Naive thymus-derived CD4-positive, alpha-beta T cell (primary cell): ENCODE measurements at places on chromosomes 6 and 20.

- no peak for DNase-seq
- H3K4me3 ChIP-seq, result no peak overlapping the region
- no peaks in the 10 kb centered on the region for H3K4me1 ChIP-seq
- H3K27me3 ChIP-seq, result no peaks in the 10 kb centered on the region
Measured at GRCh38 chr6:6052216-6052615, 45.5 kb upstream of the NRN1 start.

DNA sequence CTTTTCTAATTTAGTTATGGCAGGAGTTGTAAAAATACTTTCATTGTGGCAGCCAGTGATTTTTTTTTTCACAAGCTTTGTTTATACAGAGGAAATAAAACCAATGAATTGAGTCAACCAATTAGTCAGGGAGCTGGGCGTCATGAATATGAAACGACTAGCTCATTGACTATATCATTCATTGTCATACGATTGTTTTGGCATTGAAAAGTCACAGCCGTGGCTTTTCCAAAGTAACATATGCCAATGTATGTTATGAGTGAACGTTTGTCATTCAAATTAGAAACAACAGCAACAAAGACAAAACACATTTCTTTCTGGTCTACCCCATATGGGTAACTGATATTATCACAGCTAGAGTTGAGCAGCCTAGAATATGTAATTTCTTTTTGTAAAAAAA is 810.6 kb downstream of the EPHA7 start:
- H3K36me3 ChIP-seq, result no peaks in the 10 kb centered on the region
- no peaks in the 10 kb centered on the region for H3K4me1 ChIP-seq
- H3K27ac ChIP-seq, result no peak overlapping the region
- no peak overlapping the region for H3K4me3 ChIP-seq
- DNase-seq, result no peak
- H3K27me3 ChIP-seq, result no peaks in the 10 kb centered on the region

GRCh38 chr20:19794941-19795340 is 36.9 kb downstream of the RIN2 start:
- no peak overlapping the region for H3K4me3 ChIP-seq
- H3K4me1 ChIP-seq, result no peaks in the 10 kb centered on the region
- H3K27ac ChIP-seq, result no peak overlapping the region
- no peak for DNase-seq

DNA sequence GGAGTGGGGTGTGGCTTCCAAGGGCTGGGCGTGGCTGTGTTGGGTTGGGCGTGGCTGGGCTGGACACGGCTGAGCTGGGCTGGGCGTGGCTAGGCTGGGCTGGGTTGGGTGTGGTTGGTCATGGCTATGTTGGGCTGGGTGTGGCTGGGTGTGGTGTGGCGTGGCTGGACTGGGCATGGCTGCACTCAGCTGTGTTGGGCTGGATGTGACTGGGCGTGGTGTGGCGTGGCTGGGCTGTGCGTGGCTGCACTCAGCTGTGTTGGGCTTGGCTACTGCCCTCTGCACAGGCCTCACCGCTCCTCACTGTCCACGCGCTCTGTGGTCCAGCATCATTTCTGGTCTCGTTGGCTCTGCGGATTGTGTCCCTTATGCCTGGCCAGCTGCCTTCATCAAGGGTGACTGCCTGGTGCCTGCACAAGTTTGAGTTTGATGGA is 43.5 kb upstream of the SLCO4A1 start:
- peaks cover 19% of the 10 kb centered on the region for H3K4me1 ChIP-seq
- H3K27me3 ChIP-seq, result no peaks in the 10 kb centered on the region

- H3K4me1 ChIP-seq, result peaks cover 10% of the 10 kb centered on the region
- H3K27ac ChIP-seq, result no peak overlapping the region
- DNase-seq, result no peak
Measured at GRCh38 chr6:158266131-158266530, 46.1 kb upstream of the TULP4 start.
